A673 (cell line): ENCODE measurements at places on chromosomes 7 and 10. TPM values are rescaled to one million over a fixed set of nuclear protein-coding genes. Genes with fewer than 3 reads are reported as not detected.

PPP3CB gene
- 57.8 and 60.2 TPM in 2 replicates for total RNA-seq

UTF1 gene
- total RNA-seq = not detected in 2 replicates

MCM10 gene
- 89.3 and 97.5 TPM in 2 replicates for total RNA-seq

SUN3 gene
- total RNA-seq = not detected in 2 replicates

MYH16 gene
- total RNA-seq = not detected in 2 replicates

DNA sequence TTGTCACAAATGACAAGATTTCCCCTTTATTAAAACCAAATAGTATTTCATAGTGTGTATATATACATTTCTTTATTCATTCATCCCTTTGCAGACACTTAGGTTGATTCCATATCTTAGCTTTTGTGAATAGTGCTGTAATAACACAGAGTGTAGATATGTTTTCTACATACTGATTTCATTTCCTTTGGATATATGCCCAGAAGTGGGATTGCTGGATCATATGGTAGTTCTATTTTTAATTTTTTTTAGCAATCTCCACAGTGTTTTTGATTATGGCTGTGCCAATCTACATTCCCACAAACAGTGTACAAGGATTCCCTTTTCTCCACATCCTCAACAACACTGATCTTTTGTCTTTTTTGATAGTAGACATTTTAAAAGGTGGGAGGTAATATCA, 46.4 kb downstream of the CSTF2T start:
- DNase-seq = no peak

- no peak for DNase-seq
Observed at GRCh38 chr7:106855540-106856132, 9.4 kb upstream of the PIK3CG start.

DNA sequence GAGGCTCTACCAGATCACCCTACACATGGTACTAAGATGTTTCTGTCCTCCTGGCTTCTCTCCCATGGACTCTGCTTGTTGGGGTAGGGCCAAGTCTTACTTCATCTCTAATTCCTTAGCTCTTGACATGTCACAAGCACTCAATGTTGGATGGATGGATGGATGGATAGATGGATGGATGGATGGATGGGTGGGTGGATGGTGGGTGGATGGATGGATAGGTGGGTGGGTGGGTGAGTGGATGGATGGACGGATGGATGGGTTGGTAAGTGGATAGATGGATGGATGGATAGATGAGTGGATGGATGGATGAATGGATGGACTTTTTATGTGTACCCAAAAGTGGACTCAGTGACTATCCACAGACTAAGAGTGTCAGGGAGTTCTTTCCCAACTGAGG, 28.5 kb downstream of the HSPA12A start:
- no peak for DNase-seq

DNA sequence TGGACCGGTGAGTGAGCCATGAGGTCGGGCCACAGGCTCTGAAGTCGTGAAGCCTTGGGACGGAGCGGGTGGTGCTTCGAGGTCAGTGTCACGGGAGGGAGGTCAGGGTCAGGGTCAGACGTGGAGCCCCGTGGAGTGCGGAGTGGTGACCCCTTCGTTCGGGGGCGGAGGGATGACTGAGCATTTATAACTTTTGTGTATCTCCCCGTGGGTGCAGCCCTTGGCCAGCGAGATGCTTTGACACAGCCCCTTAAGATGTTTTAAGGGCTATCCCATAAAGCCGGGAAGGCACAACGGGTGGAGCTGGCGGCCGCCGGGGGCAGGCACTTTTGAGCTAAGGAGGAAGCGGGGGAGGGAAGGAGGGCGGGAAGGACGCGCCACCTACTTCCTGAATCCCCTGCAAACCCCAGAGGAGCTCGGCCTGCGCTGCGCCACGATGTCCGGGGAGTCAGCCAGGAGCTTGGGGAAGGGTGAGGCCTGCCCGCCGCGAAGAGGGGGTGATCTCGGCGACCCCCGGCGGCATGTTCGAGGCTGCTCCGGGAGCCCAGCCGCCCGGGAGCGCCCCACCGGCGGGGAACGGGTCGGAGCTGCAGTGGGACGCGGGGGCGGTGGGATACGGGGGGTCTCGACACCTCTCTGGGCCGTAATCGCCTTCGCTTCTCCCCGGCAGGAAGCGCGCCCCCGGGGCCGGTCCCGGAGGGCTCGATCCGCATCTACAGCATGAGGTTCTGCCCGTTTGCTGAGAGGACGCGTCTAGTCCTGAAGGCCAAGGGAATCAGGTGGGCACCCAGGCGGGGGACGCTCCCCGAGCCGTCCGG, at the start of gene GSTO1:
Gene GSTO1 (plus strand): TSS at position 400 of the 818 bp plus-strand sequence. CDS start 37 bp downstream, at position 437.
- peak; percentile 72 for DNase-seq

DNA sequence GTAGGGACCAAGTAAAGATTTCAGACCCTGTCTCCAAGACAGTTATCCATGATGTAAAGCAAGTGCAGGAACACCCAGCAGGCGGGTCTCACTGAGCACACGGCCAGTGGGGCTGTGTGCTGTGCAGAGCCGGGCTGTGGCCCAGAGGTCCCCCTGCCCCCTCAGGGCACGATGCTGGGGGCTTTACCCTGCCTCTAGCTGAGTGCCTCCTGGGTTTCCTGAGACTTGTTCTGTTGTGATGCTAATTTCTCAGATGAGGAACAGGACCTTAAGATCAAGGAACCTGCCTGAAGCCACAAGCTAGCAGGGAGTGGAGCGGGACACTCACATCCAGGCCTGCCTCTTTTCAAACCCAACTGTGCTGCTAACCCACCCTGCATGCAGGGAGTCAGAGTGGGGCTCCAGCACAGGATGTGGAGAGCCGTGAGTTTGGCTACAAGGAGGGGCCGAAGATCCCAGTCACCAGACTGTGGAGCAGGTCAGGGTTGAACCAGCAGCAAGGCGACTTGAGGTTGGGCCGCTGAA, 76.1 kb upstream of the LYZL2 start:
- no peak for DNase-seq

DNA sequence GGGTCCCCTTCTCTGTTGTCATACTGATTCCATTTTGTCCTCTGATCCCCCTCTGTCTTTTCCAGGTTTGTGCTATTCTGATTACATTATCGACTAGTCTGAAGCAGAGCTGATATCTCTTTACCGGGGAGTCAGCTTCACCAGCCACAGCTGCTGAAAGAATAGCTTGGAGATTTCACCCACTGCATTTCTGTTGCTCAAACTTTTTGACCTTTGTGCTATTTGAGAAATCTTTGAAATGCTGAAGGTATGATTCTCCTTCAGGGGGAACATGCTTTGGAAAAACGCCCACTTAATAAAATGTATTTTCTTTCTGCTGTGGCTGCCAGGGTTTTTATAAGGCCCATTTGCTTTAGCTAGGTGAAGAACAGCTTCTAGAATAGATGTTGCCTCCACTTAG, 197.8 kb upstream of the TCF7L2 start:
- DNase-seq = no peak

DNA sequence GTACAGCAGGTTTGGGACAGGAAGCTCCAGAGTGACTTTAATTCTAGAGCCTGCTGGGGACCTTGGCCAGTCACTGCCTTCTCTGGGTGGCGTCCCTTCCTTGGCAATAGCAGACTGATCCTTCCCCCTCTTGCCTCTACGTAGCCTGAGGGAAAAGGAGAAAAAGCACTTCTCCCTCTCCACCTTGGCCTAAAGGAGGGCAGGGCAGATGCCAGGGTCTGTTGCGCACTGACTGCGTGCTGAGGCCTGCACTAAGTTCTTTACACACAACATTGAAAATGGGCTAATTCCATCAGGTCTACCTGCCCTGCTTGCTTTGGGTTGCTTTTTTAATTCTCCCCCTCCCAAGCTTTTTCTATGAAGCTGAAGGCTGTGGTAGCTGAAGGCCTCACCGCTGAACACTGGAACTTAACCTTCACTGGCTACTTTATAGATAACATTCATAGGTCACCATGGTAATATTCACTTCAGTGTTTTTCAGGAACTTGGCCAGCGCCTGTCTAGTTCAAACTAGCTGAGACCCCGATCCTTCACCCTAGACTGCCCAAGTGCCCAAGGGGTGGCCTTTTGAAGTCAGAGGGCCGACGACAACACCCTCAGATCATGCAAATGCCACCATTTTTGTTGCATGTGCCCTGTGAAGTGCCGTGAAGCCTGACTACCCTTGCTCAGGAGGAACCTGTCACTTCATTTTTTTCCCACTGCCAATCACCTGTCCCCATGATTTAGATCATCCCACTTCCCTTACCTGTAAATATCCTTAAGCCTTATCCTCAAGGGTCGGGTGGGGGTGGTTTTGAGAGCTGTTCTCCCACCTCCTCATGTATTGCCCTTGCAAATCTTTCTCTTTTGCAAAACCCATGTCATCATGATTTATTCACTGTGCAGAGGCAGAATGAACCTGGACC, 28.7 kb downstream of the PRF1 start:
- DNase-seq = no peak

GRCh38 chr7:601036-601594, 81.5 kb upstream of the PDGFA start:
- DNase-seq = peak; percentile 33

- DNase-seq = no peak
Observed at GRCh38 chr7:51081270-51081890, 235.2 kb downstream of the COBL start.
